A549 treated with GW870086 at 1 μM for 4 hours (cell line): ENCODE measurements at places on chromosomes 5 and 9. TPM values are rescaled to one million over a fixed set of nuclear protein-coding genes. Genes with fewer than 3 reads are reported as not detected.

Gene SPATA31A3
- total RNA-seq = not detected in 5 replicates

Gene SNCB
- total RNA-seq = 0.74 to 1.3 TPM (median 0.96 TPM) in 5 replicates

Gene LCN15
- not detected in 5 replicates for total RNA-seq

Gene DNM1
- total RNA-seq = 80.7 to 101 TPM (median 88.4 TPM) in 5 replicates

Gene SHLD3
- 1.6 to 3.2 TPM (median 2.2 TPM) in 5 replicates for total RNA-seq

Gene ORM2
- total RNA-seq = not detected in 5 replicates

Gene GRM6
- total RNA-seq = not detected in 5 replicates

Gene BAAT
- 0.34 to 0.63 TPM (median 0.40 TPM) in 5 replicates for total RNA-seq

Gene BTNL8
- not detected in 5 replicates for total RNA-seq

Gene IFNA5
- not detected in 5 replicates for total RNA-seq

Gene IZUMO3
- total RNA-seq = not detected in 5 replicates

Gene PCDHA3
- 0.78 to 1.3 TPM (median 0.88 TPM) in 5 replicates for total RNA-seq

Gene PRRX2
- total RNA-seq = 6.6 to 12.9 TPM (median 12.4 TPM) in 5 replicates

Gene GAS1
- 0.06 to 0.16 TPM (median 0.09 TPM) in 5 replicates for total RNA-seq

Gene OBP2B
- total RNA-seq = not detected in 5 replicates

Gene TMC1
- 0.06 to 0.29 TPM (median 0.13 TPM) in 3 of 5 replicates, not detected in the others for total RNA-seq

Gene CACNA1B
- 0.01 to 0.12 TPM (median 0.05 TPM) in 5 replicates for total RNA-seq

Gene SLC25A2
- total RNA-seq = not detected in 5 replicates

Gene CDKN2A
- 0.19 TPM in 1 of 5 replicates, not detected in the others for total RNA-seq

Gene HRCT1
- 0.16 to 0.32 TPM (median 0.28 TPM) in 5 replicates for total RNA-seq

Gene CBY3
- not detected in 5 replicates for total RNA-seq

Gene ZDHHC11B
- 1.0 to 1.6 TPM (median 1.3 TPM) in 5 replicates for total RNA-seq

Gene TNFSF15
- total RNA-seq = 0.13 to 0.17 TPM (median 0.15 TPM) in 5 replicates

Gene NMUR2
- total RNA-seq = 0.08 to 0.13 TPM in 2 of 5 replicates, not detected in the others
